Smooth muscle cell of trachea (primary cell): ENCODE measurements at places on chromosomes 5 and 9. TPM values are rescaled to one million over a fixed set of nuclear protein-coding genes. Genes with fewer than 3 reads are reported as not detected.

SHISAL2B gene
- not detected in 2 replicates for total RNA-seq

LCN6 gene
- not detected in 2 replicates for total RNA-seq

EGFLAM gene
- 2.5 and 3.0 TPM in 2 replicates for total RNA-seq

ITGA2 gene
- 22.8 and 24.5 TPM in 2 replicates for total RNA-seq

SLC6A19 gene
- total RNA-seq, result not detected in 2 replicates

OTULIN gene
- 24.1 and 28.4 TPM in 2 replicates for total RNA-seq

SPATA6L gene
- total RNA-seq, result 0.15 and 0.17 TPM in 2 replicates

ZNF618 gene
- 10.4 and 12.9 TPM in 2 replicates for total RNA-seq

PTPDC1 gene
- 8.9 and 9.9 TPM in 2 replicates for total RNA-seq

HTR4 gene
- total RNA-seq, result not detected in 2 replicates
